ENCODE measurements at places on chromosomes 7 and 10.

DNA sequence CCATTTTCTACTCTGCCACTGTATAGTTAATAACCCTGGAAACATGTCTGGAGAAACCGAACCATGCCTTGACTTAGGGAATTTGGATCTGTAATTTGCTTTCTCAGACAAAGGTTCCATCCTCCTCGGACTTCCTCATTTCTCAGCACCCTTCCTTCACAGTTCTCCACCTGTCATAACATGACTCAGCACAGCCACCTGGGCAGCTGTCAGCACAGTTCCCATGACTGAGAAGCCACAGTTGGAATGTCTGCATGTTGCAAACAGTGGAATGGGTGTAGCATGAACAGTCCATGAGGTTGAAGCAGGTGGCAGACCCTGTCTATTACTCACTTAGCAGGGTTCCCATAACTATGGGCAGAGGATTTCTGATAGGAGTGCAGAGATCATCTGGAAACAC lies 634 bp upstream of the OR9A4 start:
- DNase-seq = peak; percentile 95

- DNase-seq = no peak
These were observed 10.5 kb downstream of the SNX13 start for GRCh38 chr7:17929647-17930395.

- DNase-seq = no peak
These were observed 3.5 kb downstream of the SUN1 start for GRCh38 chr7:835485-836401.

GRCh38 chr10:42615419-42615818 lies 23.0 kb downstream of the ZNF33B start:
- no peak for DNase-seq

- no peak for DNase-seq
These were observed 273.6 kb upstream of the KLF6 start for GRCh38 chr10:4058514-4059029.

- no peak for DNase-seq
These were observed 21.8 kb downstream of the ELFN1 start for GRCh38 chr7:1691601-1692514.

DNA sequence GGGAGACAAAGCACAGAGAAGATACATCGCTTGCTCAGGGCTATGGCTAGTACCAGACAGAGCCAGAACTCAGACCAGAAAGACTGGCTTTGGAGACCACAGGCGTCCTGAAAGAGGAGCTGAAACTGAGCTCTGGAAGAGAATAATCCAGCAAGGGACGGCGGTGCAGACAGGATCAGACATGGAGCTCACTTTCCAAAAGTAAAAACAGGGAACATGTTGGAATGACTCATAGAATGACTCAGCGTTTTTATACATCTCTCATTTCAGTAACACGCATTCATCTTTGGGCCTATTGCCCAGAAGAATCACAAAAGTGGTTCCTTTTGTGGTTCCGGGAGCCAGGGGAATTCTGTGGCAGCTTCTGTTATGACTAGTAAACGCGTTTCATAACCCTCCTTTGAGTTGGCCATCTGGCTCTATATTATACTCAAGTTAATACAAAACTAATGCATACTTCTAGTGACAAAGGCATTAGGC lies 37.2 kb downstream of the PLEKHS1 start:
- peak; percentile 63 for DNase-seq

DNA sequence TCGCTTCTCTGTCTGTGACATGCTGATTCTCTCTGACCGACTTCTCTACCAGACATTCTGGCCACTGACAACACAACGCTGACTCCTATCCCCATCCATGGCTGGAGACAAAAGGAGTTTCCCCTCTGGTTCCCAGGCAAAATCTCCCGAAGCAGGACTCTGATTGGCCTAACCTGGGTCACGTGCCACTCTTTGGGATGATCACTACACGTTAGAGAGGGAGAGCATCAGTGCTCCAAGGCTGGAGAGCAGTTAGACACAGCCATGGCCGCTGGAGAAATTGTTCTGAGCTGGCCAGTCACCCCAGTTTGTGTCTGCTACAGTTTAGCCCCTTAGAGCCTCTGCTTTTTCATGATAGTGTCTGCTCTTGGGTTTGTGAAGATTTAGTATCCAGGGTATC lies 38.9 kb downstream of the ADAMTS14 start:
- DNase-seq = no peak

DNA sequence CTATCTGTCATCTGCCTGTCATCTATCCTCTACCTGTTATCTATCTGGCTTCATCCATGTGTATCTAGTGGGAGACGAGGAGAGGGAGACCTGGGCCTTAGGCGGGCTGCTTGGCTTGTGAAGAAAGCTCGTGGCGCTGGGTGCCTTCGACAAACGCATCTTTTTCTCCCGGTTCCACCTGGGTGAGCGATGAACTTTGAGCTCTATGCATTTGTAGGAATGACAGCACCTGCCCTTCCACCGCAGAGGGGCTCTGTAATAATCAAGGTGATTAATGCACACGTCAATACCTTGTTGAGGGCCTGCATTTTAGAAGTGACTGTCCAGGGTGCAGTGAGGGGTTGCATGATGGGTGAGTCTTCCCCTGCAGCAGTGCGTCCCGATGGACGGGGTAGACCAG lies 2.6 kb upstream of the VIPR2 start:
- DNase-seq = no peak

DNA sequence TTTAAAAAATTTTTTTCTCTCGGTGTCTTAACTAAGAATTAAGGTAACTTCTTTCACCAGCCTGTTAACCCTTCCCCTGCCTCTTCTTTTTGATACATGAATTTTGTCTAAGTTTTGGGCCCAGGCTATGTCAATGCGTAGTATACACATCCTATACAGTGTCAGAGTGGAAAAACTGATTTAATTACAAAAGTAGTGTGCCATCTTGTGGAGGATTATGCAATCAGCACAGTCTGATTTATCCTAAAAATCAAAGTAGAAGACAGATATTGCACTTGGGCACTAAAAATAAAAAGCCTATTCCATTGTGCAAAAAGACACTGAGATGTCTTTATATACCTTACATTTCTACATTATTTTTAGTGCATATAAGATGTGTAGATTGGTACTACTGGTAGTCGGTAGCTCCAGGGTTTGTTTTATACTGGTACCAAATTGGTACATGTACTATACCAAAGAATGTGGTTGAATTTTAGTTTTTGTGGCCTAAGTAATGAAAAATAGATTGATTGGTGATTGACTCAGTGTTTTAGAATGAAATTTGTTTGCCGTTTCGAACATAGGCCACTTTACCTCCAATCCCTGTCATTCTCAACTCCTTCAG lies 96.6 kb downstream of the MKLN1 start:
- peak; percentile 72 for DNase-seq

DNA sequence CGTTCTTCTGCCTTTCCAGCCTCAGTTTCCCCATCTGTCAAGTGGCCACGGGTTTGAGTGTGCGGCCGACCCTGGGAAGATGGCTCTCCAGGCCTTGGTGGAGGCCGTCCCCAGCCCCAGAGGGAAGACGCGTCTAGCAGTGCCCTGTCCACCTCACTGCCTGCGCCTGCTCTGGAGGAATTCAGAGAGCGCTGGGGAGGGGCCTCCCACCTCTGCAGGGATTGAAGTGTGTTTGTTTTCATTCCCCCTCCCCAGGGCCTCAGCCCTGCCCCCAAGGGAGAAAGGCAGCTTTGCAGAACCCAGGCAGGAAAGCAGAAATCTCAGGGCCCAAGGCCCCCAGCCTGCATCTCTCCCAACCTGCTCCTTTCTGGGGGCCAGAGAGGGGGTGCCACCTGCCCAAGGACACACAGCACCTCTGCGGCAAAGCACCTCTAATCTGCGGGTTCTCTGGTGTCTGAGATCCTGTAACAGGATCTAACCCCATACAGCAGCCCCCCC lies 91.0 kb downstream of the MICALL2 start:
- no peak for DNase-seq

GRCh38 chr10:113735913-113736312 lies 15.6 kb upstream of the PLEKHS1 start:
- peak; percentile 90 for DNase-seq

DNA sequence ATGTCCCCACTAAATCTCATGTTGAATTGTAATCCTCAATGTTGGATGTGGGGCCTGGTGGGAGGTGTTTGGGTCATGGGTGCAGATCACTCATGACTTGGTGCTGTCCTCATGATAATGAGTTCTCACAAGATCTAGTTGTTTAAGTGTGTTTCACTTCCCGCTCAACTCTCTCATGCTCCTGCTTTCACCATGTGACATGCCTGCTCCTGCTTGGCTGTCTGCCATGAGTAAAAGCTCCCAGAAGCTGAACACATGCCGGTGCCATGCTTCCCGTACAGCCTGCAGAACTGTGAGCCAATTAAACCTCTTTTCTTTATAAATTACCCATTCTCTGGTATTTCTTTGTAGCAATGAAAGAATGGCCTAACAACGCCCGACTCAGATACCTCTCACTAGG lies 6.2 kb upstream of the PSTK start:
- no peak for DNase-seq

GRCh38 chr10:77810446-77811335 lies 115.9 kb downstream of the DLG5 start:
- DNase-seq = no peak

- DNase-seq = no peak
These were observed 2.1 kb downstream of the SNX10 start for GRCh38 chr7:26293569-26294308.

DNA sequence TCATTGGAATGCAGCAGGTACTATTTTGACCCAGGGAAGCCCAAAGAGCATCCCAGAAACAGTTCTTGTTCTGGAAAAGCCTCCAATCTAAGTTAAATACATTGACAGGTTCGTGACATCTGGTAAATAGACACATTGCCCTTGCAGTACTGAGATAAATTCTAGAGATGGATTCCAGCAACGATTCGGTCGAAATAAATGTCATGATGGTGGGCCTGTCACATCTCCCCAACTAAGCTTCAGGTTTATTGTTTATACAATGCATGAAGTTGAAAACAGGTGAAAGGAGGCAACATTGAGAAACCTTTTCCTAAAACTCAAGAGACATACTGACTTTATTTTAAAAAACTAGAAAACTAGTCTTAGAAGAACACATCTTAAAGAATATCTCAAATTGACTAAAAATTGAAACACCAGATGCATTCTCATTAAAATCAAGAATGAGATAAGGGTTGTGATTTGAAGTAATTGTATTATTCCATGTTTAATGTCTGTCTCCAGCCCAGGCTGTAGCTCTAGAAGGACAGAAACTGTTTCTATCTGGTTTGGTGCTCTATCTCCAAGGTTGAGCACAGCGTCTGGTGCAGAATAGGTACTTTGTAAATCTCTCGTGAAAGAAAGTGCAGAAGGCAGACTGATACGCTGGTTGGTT lies 114.0 kb downstream of the CABCOCO1 start:
- DNase-seq = no peak

DNA sequence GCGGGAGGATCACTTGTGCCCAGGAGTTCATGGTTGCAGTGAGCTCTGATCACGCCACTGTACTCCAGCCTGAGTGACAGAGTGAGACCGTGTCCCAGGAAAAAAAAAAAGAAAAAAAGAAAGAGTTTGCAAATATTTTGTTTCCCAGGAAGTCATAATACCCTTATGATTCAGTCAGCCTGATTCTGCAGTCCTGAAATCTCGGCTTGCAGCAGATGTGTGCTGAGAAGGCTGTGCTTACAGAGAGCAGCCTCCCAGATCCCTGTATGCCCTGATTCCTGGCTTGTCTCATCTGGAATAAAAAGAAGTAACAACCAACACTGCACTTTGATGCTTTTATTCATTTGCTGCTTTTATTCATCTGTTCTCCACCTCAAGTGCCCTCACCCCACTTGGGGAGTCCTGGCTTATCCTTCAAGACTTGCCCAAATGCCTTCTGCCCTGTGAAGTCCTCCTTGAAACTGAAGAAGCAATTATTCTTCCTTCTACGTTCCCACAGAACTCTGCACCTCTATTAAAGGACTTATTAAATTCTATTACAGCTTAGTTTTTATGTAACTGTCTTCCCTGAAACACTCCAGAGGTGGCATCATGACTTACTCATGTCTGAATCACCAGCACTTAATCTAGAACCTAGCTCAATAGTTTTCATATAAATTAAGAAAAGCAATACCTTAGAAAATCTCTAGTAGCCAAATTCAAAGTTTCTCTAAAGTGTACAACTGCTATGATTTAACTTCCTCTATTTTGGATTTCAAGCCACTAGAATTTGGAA lies 27.7 kb upstream of the BPGM start:
- DNase-seq = peak; percentile 73

DNA sequence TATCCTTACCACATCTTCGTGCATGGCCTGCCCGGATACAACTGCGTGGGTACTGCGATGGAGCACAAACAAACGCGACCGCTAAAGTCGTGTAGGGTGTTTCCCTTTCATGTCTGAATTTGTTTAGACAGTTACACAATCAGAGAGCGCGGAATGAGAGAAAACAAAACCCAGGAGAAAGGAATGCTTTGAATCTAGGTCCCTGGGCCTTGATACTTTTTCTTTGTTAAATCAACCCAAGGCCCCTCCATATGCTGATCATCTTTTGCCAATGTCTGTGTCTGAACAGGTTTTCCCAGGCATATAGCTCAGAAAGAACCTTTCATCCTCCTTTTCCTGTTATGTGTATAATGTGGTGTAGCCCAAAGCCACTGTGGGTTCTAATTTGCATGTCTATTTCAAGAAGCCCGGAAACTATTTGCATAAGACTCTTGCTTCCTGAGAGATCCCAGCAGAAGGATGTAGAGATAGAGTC lies 145.8 kb downstream of the FRMD4A start:
- peak; percentile 71 for DNase-seq

GRCh38 chr7:28435732-28436378 lies 23.5 kb downstream of the CREB5 start:
- DNase-seq = peak; percentile 65

DNA sequence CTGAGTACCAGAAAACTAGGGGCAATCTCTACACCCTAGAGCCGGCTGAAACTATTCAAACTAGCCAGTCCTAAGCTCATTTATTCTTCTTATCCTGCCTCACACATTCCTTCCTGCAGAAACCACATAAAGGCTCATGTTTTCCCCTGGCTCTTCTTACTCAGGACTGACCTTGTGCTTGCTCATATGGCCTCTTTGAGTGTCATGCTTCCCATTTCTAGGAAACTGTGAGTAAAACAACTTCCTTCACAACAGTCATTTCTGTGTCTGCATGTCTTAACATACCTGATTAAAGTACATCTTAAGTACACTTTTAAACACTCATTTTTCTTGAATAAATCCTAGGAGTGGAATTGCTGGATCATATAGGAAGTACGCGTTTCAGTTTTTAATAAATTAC lies 52.3 kb upstream of the KIAA1217 start:
- DNase-seq = no peak

DNA sequence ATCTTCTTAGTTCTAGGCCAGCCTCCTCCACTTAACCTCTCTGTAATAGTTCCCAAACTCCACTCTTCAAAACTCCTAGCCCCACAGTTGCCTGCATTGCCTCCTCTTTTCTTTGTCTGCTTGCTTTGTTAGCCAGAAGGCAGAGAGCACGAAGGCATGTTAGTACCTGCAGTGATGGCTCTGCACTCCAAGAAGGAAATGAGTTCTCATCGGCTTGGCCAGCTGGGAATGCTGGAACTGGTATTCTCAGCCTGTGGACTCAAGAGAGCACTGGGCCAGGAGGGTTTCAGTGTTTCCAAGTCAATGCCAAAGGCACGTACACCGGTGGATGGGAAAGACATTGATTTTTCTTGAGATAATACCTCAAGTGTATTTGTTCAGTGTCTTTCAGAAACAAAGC lies 66.3 kb upstream of the HABP2 start:
- DNase-seq = peak; percentile 19

- DNase-seq = no peak
These were observed 266.2 kb upstream of the PHF14 start for GRCh38 chr7:10707519-10707918.

Measured in DMS53 (cell line).